GM04503 (cell line): ENCODE measurements at places on chromosomes 13 and 19.

- no peak for DNase-seq
Observed at GRCh38 chr13:92938486-92939020, 288.1 kb upstream of the GPC6 start.

GRCh38 chr13:47964863-47965262 lies 36.2 kb downstream of the SUCLA2 start:
- no peak for DNase-seq

DNA sequence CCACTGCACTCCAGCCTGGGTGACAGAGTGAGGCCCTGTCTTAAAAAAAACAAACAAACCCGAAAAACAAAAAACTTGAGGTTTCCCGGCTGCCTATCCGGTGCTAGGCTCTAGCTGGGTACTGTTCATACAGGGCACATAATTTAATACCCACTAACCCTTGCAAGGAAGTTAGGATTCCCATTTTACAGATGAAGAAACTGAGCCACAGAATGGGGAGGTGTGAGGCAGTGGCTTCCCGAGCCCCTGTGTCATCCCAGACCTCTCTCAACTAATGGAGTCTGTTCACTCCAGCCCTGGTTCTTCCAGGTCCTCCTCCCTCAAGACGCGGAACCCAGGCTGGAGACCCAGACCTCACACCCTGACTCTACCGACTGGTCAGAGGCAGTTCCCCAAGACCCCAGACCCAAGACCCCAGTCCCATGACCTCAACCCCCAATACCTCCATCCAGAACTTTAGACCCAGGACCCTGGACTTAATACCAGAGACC lies 576 bp downstream of the APBA3 start:
- DNase-seq, result no peak

GRCh38 chr19:29645911-29646310 lies 19.4 kb upstream of the PLEKHF1 start:
- no peak for DNase-seq
